Sigmoid colon (tissue), 7 donors: ENCODE measurements at places on chromosomes 2 and 18. TPM values are rescaled to one million over a fixed set of nuclear protein-coding genes. Genes with fewer than 3 reads are reported as not detected.

GRCh38 chr2:204749319-204749718 is 204.0 kb downstream of the PARD3B start:
- no peaks in the 10 kb centered on the region for H3K4me1 ChIP-seq
- no peak for DNase-seq
- no peaks in the 10 kb centered on the region for H3K36me3 ChIP-seq
- H3K27ac ChIP-seq = no peak overlapping the region
- H3K27me3 ChIP-seq = no peaks in the 10 kb centered on the region

DNA sequence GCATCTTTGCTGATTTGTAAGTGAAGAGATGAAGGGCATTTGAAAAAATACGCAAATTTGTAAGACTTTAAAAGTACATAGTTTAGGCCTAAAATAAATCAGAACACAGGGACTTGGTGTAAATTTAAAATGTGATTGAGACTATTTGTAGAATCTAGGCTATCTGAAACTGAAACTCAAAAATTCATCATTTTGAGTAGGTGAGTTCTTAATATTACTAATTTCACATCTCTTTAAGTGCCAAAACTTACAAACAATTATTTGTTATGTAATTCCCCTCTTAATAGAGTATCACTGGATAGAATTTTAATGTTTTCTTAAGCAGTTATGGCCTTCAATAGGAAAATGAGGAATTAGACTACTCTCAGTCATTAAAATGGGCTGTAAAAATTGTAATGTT is 14.0 kb upstream of the HRH4 start:
- no peaks in the 10 kb centered on the region for H3K4me1 ChIP-seq
- no peak overlapping the region for H3K4me3 ChIP-seq
- no peak overlapping the region for H3K27ac ChIP-seq
- H3K36me3 ChIP-seq = peaks cover 7% of the 10 kb centered on the region
- no peak for DNase-seq
- no peaks in the 10 kb centered on the region for H3K27me3 ChIP-seq

DNA sequence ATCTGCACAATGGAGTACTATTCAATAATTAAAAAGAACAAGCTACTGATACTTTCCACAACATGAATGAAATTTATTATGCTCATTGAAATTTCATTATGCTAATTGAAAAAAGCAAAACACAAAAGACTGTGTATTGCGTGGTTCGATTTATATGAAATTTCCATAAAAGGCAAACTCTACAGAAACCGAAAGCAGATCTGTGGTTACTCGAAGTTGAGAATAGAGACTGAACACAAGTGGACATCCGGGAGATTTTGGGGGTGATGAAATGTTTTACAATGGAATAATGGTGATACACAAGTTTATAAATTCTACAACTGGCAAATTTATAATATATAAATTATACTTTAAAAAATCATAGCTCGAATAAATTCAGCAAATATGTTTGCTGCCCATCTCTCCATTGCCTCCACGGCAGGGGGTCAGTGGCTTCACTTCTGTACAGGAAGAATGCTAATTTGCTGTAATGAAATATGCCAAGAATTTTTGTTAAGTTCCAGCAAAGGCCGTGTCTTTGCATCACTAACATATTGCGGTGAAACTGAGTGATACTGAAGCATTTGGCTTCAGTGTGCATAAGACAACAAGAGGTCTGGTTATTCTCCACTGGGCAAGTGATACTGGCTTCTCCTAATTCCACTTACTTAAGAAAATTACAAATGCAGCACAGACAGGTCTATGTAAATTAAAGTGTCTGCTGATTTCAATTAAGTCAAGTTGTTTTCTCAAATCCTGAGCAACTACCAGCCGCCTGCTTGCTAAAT is 96.7 kb downstream of the TMEM163 start:
- H3K4me1 ChIP-seq = no peaks in the 10 kb centered on the region
- DNase-seq = no peak
- no peak overlapping the region for H3K27ac ChIP-seq
- H3K36me3 ChIP-seq = no peaks in the 10 kb centered on the region
- no peak overlapping the region for H3K4me3 ChIP-seq

- peak overlapping the region; percentile 61 for H3K4me3 ChIP-seq
- H3K27ac ChIP-seq = peak overlapping the region; percentile 70
- no peaks in the 10 kb centered on the region for H3K36me3 ChIP-seq
- no peaks in the 10 kb centered on the region for H3K27me3 ChIP-seq
- no peak for DNase-seq
- H3K4me1 ChIP-seq = peaks cover 5% of the 10 kb centered on the region
These were observed 39.5 kb downstream of the ADNP2 start for GRCh38 chr18:80148326-80149199.

- no peak overlapping the region for H3K27ac ChIP-seq
- no peak for DNase-seq
- peaks cover 12% of the 10 kb centered on the region for H3K36me3 ChIP-seq
- H3K4me1 ChIP-seq = no peaks in the 10 kb centered on the region
- H3K27me3 ChIP-seq = no peaks in the 10 kb centered on the region
These were observed 30.0 kb downstream of the MRPL35 start for GRCh38 chr2:86229221-86229620.

GRCh38 chr18:63210521-63210920 is 109.0 kb downstream of the BCL2 start:
- H3K27ac ChIP-seq = no peak overlapping the region
- peaks cover 15% of the 10 kb centered on the region for H3K4me1 ChIP-seq
- no peaks in the 10 kb centered on the region for H3K27me3 ChIP-seq
- H3K36me3 ChIP-seq = no peaks in the 10 kb centered on the region
- no peak for DNase-seq

DNA sequence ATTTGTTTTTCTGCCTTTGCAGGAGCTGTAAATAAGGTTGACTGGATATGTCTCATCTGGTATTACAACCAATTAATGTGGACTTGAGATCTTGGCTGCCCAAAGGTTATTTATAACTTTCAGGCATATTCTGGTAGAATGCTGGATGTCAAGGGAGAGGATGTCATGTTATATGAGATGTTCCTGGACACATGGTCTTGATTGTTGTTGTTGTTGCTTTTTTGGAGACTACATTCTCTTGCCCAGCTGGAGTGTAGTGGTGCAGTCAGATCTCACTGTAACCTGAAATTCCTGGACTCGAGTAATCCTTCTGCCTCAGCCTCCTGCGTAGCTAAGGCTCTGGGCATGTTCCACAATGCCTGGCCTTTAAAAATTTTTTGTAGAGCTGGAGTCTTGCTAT is 83.3 kb downstream of the LCLAT1 start:
- H3K4me3 ChIP-seq = no peak overlapping the region
- no peak for DNase-seq
- H3K4me1 ChIP-seq = peaks cover 9% of the 10 kb centered on the region
- no peaks in the 10 kb centered on the region for H3K27me3 ChIP-seq
- H3K36me3 ChIP-seq = no peaks in the 10 kb centered on the region
- H3K27ac ChIP-seq = no peak overlapping the region

DNA sequence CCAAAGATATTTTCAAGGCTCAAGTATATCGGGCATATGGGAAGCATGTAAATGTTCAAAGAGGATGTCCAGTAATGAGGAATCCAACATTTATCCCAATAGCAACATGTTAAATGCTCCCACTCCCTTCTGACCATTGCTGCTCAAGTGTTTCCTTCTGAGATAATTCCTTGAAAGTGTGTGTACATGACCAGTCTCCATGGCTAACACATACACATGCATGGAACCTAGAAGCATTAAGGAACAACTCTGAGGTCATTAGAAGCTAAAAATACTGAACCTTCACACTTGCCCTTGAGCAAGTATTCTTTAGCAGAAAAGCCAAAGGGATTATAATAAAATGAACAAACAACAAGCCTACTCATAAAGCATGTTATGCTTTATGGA is 433.8 kb upstream of the TCF4 start:
- H3K36me3 ChIP-seq = no peaks in the 10 kb centered on the region
- H3K4me3 ChIP-seq = no peak overlapping the region
- DNase-seq = no peak
- H3K27me3 ChIP-seq = no peaks in the 10 kb centered on the region

- H3K36me3 ChIP-seq = no peaks in the 10 kb centered on the region
- peaks cover 10% of the 10 kb centered on the region for H3K4me1 ChIP-seq
- no peaks in the 10 kb centered on the region for H3K27me3 ChIP-seq
- H3K4me3 ChIP-seq = no peak overlapping the region
- no peak for DNase-seq
These were observed 255.3 kb downstream of the PDE11A start for GRCh38 chr2:177817300-177817699.

DNA sequence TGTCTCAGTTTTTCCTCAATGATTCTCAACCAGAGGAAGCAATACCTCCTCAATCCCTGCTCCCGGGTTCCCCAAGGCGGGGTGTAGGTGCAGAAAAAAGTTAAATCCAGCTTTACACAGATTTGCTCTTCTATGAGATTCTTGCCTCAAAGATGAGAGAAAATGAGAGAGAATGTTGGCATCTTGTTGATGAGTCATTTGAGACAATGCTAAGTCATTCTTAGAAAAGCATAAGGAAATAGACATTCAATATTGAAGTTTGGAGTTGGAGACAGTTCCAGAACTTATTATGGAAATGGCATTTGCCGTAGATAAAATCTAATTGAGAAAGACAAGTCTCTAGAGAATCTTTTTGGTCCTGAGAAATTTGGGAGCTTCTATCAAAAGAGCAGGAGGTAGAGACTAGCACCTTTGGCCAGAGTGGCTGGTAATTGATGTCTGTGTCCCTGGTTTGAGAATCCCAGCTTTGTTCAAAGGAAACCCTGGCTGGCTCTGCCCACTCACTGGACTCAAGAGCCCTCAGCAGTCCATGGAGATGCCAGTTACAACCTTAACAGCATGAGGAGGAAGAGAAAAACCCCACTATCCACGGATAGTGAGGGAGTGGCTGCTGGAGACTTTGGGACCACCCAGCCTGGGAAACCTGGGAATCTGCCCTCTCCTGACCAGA is 181.2 kb downstream of the FAM124B start:
- no peak overlapping the region for H3K27ac ChIP-seq
- no peak overlapping the region for H3K4me3 ChIP-seq
- H3K4me1 ChIP-seq = no peaks in the 10 kb centered on the region
- no peaks in the 10 kb centered on the region for H3K27me3 ChIP-seq
- no peak for DNase-seq

DNA sequence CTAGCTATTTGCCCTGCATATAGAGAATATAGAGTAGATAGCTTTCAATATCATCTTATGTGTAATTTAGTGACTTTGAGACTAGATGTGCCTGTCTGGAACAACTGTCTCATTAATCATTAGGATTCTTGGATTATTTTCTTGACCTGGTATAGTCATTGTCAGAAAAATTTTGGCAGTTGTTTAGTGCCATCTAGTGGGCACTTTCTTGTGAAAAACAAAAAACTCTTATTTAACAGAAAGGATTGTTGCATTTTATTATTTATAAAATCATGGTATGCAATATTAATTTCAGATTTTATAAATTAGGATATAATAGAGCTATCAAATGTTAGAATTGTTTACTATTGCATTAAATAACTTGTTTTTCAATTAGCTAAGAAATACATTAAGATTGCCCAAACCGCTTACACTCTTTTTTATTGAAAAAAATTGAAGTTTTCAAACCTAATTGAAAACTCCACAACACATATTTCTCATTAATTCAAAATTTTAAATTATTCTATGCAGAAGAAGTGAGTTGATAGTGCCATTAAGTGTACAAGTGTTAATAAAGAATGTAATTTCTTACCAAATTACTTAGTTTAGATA is 80.3 kb downstream of the DYNAP start:
- no peak for DNase-seq
- no peak overlapping the region for H3K4me3 ChIP-seq
- H3K27me3 ChIP-seq = no peaks in the 10 kb centered on the region
- H3K36me3 ChIP-seq = no peaks in the 10 kb centered on the region

DNA sequence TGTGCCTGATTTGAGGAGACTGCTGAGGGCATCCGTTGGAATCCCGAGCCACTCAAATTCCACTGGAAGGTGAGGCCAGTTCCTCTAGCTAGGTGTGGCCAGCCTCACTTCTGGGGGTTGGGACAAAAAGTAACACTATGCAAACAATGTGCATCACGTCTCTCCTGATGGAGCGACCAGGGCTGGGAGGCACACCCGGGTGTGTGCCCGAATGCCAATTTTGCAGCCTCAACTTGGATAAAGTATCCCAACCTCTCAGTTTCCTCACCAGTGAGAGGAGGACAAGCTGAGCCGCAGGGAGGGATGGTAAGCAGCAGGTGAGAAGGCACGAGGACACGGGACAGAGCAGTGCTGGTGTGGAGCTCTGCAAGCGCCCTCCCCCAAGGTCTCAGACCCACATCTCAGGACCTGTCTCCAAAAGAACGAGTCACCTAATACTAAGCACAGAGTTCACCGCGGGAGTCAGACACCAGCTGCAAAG is 218.3 kb downstream of the HAUS1 start:
- no peaks in the 10 kb centered on the region for H3K36me3 ChIP-seq
- H3K4me1 ChIP-seq = no peaks in the 10 kb centered on the region
- no peak for DNase-seq
- no peak overlapping the region for H3K27ac ChIP-seq
- H3K4me3 ChIP-seq = no peak overlapping the region
- H3K27me3 ChIP-seq = no peaks in the 10 kb centered on the region

- no peak overlapping the region for H3K27ac ChIP-seq
- peaks cover 8% of the 10 kb centered on the region for H3K4me1 ChIP-seq
- H3K36me3 ChIP-seq = no peaks in the 10 kb centered on the region
- no peak for DNase-seq
These were observed 42.1 kb upstream of the GLS start for GRCh38 chr2:190838492-190838910.

FSIP2 gene
- total RNA-seq = 2.1 TPM

SULT1C3 gene
- total RNA-seq = not detected
